ENCODE measurements at places on chromosomes 5 and 9. TPM values are rescaled to one million over a fixed set of nuclear protein-coding genes. Genes with fewer than 3 reads are reported as not detected.

The SPINK7 gene
- total RNA-seq = not detected

DNA sequence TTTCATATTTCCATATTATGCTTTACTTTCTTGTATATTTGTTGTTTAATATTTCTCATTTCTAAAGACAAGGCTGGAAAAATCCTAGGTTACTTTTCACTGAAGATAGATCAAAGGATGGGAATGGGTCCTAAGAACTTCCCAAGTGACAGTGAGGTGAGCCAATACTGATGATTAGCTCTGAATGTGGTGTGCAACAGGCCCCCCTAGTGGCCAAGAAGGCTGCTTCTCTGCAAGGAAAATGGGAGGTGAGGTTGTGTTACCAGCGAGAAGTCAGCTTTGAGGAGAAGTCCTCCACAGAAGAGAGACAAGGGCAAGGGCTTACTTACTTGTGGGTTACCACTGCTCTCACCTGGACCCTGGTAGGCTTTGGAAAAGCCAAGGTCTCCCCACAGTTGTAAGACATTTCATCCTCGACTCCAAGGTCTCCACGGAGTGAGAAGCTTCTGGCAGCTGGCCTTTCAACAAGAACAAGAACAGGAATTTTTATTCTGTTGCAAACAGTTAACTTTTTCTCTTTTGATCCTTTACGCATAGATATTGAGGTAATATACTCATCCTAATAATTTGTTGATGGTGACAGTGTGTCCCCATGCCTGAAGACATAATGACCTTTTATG is 69.9 kb downstream of the MAMDC2 start:
- peak; percentile 73 for DNase-seq

- peak; percentile 39 for DNase-seq
Measured at GRCh38 chr5:80389580-80389979, 18.3 kb upstream of the ZFYVE16 start.

The WNT8A gene
- total RNA-seq = not detected

- DNase-seq = no peak
Measured at GRCh38 chr9:122991370-122991830, 42.1 kb upstream of the GPR21 start.
